ENCODE measurements at places on chromosomes 2 and 18.

DNA sequence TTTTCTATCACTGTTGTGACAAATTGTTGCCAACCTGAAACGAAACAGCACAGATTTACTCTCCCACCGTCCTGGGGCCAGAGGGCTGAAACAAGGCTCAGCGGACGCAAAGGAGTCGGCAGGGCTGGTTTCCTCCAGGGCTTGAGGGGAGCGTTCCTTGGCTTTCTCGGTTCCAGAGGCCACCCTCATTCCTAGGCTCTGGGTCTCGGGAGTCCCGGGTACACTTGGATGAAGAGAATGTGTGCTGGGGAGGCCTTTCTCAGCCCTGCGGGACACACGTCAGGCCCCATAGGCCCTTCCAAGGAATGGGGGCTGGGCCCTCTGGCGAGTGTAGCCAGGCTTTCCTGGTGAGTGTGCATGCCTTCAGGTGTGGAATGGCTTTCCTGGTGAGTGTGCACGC lies 287.3 kb upstream of the HS6ST1 start:
- DNase-seq = no peak

- no peak for DNase-seq
These were observed 92.8 kb downstream of the HDAC4 start for GRCh38 chr2:239307921-239308613.

GRCh38 chr2:70733646-70734180 lies 34.3 kb downstream of the ADD2 start:
- DNase-seq = no peak

DNA sequence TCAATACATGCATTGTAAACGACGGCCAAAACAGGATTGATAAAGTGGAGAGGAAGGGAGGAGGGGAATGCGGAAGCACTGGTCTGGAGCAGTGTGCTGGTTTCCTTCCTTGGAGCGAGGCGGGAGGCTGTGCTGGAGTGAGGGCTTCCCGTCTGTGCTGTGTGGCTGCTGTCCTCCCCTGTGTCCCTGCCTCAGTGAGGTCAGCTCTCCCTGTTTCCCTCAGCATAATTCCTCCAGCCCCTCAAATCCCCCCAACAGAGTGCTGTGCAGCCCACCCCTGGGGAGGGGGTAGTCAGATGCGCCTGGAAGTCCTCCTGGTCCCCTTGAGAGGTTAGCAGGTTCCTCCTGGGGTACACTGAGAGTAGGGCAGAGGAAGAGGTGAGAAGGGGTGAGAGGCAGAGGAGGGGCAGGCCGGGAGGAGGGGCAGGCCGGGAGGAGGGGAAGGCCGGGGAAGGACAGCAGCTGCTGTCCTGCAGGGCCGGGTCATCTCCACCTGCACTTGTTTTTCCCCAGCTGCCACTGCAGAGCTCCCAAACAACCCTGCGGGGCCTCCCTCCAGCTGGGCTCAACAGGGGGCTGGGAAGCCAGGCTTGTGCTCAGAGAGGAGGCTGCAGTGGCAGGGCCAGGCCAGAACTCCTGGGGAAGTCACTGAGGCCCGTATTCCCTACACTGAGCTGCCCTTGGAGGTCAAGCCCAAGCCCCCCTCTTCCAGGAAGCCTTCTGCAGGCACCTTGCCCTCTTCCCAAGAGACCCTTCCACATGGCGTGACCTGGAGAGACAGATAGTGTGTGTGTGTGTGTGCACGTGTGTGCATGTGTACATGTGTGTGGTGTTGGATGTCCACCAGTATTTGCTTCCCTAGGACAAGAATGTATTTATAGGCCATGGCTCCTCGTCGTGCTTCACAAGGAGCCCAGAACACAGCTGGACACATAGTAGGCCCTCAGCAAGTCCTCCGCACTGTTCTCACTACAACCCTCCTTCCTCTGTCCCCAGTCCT lies 13.2 kb upstream of the ATP6V1B1 start:
- no peak for DNase-seq

DNA sequence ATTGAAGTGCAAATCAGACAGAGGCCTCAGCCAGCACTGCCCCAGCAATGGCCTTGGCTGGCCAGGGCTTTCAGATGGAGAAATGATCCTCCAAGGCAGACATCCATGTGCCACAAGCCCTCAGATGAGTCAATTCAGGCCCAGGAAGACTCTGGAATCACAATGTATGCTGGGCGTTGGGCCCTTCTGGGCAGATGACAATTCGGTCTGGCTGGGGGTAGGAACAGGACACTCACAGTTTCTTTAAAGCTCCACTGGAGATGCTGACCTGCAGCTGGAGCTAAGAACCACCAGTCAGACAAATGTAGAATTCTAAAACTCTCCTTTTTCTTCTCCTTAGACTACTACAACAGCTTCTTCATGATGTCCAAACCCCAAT lies 7.1 kb upstream of the CRYGC start:
- no peak for DNase-seq

- DNase-seq = no peak
These were observed 631.5 kb downstream of the SUCLG1 start for GRCh38 chr2:83827618-83828017.

DNA sequence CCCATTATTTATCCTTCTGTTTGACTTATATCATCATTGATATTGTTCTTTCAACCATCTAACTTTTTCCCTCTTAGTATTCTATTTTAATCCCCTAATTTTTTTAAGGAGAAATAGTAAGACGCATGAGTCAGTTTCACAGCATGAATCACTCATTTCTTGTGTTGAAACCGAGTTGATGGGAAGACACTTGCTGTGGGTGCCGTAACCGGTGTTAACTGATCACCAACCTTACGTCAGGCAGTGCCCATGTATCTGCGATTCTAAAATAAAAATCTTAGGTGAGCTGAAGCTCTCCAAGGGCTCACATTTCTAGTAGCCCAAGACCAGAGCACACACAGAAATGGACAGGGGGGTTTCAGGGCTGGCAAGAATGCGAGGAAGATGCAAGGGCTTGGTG lies 348.1 kb downstream of the GALR1 start:
- no peak for DNase-seq

GRCh38 chr2:11534071-11534745 lies 363 bp downstream of the GREB1 start:
- no peak for DNase-seq

GRCh38 chr2:203814661-203815540 lies 52.7 kb upstream of the CTLA4 start:
- DNase-seq = peak; percentile 14

DNA sequence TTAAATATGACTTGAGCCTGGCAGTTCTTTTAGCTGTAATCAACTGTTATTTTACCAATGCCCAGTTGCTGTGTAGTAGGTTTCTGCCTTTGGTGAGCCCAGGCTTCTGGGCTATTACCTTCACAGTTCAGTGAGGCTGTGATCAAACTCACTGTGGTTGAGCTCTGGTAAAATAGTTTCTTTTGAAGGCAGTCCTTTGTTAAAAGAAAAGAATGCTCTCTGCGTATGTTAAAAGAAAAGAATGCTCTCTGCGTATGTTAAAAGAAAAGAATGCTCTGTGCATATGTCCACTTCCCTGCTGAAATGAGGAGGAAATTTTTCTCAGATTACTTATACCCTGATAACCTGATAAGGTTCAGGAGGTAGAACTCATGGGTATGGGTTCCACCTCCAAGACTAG lies 244.3 kb downstream of the RNF144A start:
- no peak for DNase-seq

DNA sequence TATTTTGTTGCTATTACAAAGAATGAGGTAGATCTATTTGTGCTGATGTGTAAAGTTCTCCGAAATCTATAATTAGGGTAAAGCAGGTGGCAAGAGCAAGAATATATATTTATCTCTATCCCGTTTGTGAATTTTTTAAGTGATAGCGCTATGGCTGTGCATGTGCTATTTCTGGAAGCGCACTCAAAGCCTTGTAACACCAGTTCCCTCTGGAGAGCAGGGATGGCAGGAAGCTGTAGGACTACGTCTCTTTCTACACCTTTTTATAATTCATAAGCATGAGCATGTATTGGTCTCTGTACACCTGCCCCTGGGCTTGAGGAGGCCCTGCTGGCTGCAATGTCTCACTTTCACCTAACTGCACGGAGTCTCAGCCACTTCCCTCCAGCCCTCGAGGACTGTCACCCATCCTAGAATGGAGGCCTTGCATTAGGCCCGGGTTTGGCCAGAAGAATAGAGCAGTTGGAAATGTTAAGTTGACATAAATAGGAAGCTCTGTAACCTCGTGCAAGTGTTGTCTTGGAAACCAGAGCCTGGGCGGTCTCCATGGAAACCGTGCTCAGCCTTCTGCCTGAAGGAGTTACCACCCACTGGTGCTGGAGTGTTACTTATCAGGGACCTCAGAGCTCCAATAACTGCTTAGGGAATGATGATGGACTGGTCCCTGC lies 20.9 kb downstream of the ITM2C start:
- DNase-seq = no peak

GRCh38 chr18:80171054-80171872 lies 62.2 kb downstream of the ADNP2 start:
- peak; percentile 38 for DNase-seq

GRCh38 chr2:216545359-216545758 lies 46.7 kb downstream of the RPL37A start:
- no peak for DNase-seq

DNA sequence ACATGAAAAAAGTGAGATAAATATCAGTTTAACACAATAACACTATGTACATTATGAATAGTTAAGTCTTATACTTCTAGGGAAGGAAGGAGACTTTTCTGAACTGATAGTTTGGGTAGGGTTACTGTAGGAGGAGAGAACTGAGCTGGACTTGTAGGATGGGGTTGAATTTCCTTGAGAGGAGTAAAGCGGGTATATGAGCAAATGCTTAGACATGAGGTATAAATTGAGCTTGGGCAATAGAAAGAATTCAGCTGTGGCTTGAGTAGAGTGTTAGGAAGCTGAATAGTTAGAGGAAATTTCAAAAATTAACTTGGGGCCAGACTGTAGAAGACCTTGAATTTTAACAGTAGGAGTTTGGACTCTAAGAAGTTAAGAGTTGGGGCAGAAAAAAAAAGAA lies 45.1 kb downstream of the LCLAT1 start:
- no peak for DNase-seq

- DNase-seq = no peak
These were observed 64.3 kb downstream of the NFATC1 start for GRCh38 chr18:79459946-79460480.

DNA sequence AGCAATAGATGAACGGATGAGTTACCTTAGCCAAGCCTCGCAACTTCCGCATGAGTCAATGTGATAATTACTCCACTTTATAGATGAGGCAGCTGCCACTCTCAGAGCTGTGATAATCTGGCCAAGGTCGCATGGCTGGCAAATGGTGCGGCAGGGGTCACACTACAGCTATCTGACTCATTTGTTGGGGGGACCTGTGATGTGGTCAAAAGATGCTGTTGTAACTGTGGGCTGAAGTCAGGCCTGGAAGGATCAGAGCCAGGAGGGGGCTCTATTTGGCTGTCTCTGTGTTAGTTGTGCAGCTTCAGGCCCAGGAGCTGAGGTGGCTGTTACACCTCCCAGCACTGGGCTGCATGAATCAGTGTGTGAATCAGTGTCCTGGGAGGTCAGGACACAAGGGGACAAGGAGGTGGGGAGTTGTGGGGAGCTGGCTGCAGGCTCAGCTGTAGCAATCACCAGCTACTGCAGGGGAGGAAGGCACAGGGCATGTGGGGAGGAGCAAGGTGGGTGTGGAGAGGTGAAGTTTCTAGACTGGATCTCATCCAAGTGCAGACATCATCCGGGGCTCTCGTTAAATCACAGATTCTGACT lies 33.1 kb downstream of the NGEF start:
- no peak for DNase-seq

DNA sequence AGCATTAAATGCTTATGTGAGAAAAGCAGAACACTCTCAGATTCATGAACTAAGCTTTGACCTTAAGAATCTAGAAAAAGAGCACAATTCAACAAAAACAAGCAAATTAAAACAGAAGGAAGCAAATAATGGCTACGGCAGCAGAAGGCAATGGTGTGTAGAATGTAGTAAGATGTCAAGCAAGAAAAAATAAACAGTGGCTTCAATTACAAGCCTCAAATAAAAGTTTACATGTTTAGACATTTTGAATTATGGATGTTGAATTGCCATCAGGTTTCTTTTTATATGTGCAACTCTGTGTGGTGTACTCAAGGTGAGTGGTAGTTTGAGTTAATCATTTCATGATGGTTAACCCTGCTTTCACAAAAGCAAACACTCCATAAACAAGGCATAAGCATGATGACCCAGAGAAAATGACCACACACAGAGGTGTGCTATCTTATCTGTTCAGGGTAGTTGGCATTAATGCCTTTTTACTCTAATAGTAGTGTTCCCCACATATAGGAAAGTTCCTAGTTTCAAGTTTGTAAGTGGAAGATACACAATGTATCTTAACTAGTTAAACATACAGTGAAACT lies 207.1 kb downstream of the FIGN start:
- no peak for DNase-seq

DNA sequence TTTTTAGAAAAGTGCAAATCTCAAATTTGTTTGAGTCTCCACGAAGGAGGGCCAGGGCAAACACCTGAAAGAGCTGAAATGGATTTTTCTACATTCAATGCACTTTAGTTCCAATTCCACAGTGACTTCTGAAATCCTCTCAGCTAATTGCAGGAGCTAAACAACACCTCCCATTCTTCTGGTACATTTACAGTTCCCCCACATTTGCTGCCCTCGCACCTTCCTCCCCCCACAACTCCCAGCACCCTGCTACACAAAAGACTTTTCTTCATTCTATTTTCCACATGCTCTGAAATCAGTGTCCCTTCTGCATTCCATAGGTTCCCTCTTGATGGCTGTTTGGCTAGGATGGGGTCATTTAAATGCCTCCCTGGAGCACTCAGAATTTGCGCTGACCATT lies 5.9 kb upstream of the NPAS2 start:
- DNase-seq = no peak

DNA sequence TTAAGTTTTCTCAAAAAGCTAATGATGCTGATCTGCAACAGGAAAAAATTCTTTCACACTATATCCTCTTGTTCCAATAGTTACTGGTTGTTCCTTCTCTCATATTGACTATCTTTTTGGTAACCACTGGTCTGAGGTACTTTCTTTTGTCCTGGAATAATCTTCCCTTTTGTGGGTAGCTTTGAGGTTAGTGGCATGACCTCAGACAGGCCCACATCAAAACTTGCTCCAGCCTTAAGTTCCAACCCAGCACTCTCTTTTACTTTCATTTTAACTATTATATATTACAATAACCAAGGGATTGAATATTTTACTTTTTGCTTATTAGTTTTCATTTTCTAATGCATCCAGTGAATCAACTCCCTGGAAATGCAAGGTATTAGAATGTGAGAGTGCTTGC lies 9.5 kb downstream of the REG1A start:
- DNase-seq = no peak

DNA sequence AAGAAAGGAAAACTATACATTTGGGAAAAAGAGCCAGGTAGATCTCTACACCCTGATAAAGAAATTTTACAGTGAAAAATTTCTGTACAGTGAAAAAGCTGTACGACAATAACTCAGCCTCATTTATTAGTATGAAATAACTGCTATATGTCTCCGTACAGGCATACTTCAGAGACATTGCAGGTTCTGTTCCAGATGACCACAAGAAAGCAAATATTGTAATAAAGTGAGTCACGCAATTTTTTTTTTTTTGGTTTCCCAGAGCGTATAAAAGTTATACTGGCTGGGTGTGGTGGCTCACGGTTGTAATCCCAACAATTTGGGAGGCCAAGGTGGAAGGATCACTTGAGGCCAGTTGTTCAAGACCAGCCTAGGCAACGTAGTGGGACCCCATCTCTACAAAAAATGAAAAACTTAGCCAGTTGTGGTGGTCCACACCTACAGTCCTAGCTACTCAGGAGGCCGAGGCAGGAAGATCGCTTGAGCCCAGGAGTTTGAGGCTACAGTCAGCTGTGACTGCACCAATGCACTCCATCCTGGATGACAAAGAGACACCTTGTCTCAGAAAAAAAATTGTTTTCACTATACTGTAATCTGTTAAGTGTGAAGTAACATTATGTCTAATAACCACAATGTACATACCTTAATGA lies 28.2 kb upstream of the AMMECR1L start:
- DNase-seq = no peak

GRCh38 chr18:63788447-63789096 lies 13.4 kb downstream of the SERPINB7 start:
- peak; percentile 22 for DNase-seq
